ENCODE measurements at places on chromosomes 12 and 14. TPM values are rescaled to one million over a fixed set of nuclear protein-coding genes. Genes with fewer than 3 reads are reported as not detected.

Gene BEGAIN
- total RNA-seq = 0.59 TPM

Gene NYNRIN
- 28.8 TPM for total RNA-seq

Gene CCDC177
- total RNA-seq = 4.0 TPM

Gene DAO
- total RNA-seq = not detected

Gene PTHLH
- not detected for total RNA-seq

Gene MPHOSPH9
- 57.5 TPM for total RNA-seq

All from endodermal cell (in vitro differentiated cells).